ENCODE measurements at places on chromosomes 6 and 20. TPM values are rescaled to one million over a fixed set of nuclear protein-coding genes. Genes with fewer than 3 reads are reported as not detected.

EPHA7 gene
- 0.86 TPM for total RNA-seq

HLA-DOB gene
- total RNA-seq, result 0.95 TPM

FNDC1 gene
- total RNA-seq, result 0.44 TPM

LKAAEAR1 gene
- 0.97 TPM for total RNA-seq

CCN6 gene
- total RNA-seq, result not detected

CST1 gene
- not detected for total RNA-seq

GLYATL3 gene
- total RNA-seq, result not detected

JPH2 gene
- 4.6 TPM for total RNA-seq

- no peak for DNase-seq
- H3K36me3 ChIP-seq, result no peaks in the 10 kb centered on the region
- H3K27ac ChIP-seq, result no peak overlapping the region
- H3K4me3 ChIP-seq, result no peak overlapping the region
- no peaks in the 10 kb centered on the region for H3K27me3 ChIP-seq
Observed at GRCh38 chr6:69813508-69813907, 16.7 kb upstream of the LMBRD1 start.

DNA sequence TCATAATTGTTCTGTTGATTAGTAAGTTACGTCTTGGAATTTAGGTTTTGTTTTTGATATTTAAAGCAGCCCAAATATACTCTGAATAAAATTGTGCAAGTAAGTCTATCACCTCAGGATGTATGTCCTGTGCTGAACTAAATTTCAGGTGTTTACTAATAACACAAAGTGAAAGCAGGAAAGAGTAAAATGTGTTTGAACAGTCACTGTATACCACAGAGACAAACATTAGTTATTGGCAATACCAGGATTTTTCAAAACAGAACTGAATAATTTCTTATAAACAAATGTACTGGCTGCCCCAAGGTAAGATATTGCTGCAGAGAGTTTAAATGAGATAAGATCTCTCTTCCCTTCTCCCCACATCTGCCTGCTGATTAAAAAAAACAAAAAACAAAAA, 404.7 kb upstream of the RUNX2 start:
- no peak overlapping the region for H3K27ac ChIP-seq
- DNase-seq, result no peak
- peaks cover 8% of the 10 kb centered on the region for H3K4me1 ChIP-seq
- H3K36me3 ChIP-seq, result no peaks in the 10 kb centered on the region

GRCh38 chr6:149032599-149033405, 284.7 kb upstream of the TAB2 start:
- H3K36me3 ChIP-seq, result no peaks in the 10 kb centered on the region
- no peak overlapping the region for H3K27ac ChIP-seq
- H3K27me3 ChIP-seq, result no peaks in the 10 kb centered on the region
- DNase-seq, result no peak
- no peak overlapping the region for H3K4me3 ChIP-seq
- H3K4me1 ChIP-seq, result no peaks in the 10 kb centered on the region

DNA sequence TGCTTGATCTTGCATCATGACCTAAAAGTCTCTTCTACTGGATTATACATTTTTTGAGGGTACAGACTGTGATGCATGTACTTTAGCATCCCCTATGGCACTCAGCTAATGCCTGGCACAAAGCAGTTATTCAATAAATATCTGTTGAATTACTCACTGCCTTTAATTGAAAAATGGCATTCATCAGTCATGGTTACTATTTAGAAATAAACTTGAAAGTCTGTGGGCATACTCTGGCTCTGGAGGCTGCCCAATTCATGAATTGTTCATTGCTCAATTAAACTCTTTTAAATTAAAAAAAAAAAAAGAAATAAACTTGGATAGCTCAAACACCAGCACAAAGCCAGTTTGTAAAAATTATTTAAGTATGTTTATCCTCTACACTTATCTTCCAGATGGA, 40.0 kb downstream of the HEBP2 start:
- no peak for DNase-seq
- H3K4me1 ChIP-seq, result peaks cover 10% of the 10 kb centered on the region
- H3K36me3 ChIP-seq, result peaks cover 26% of the 10 kb centered on the region
- no peak overlapping the region for H3K4me3 ChIP-seq
- no peaks in the 10 kb centered on the region for H3K27me3 ChIP-seq

- no peak overlapping the region for H3K4me3 ChIP-seq
- no peak for DNase-seq
- H3K27me3 ChIP-seq, result no peaks in the 10 kb centered on the region
- no peaks in the 10 kb centered on the region for H3K4me1 ChIP-seq
Observed at GRCh38 chr6:8831366-8832152, 396.2 kb upstream of the SLC35B3 start.

- no peaks in the 10 kb centered on the region for H3K36me3 ChIP-seq
- H3K27me3 ChIP-seq, result peaks cover 60% of the 10 kb centered on the region
- no peak overlapping the region for H3K4me3 ChIP-seq
- no peak for DNase-seq
- no peak overlapping the region for H3K27ac ChIP-seq
Observed at GRCh38 chr20:49483018-49483695, 689 bp upstream of the KCNB1 start.

GRCh38 chr6:31821301-31822035, 6.1 kb upstream of the HSPA1B start:
- peak overlapping the region; percentile 97 for H3K27ac ChIP-seq
- peak; percentile 86 for DNase-seq
- H3K4me3 ChIP-seq, result peak overlapping the region; percentile 69
- peaks cover 68% of the 10 kb centered on the region for H3K4me1 ChIP-seq
- no peaks in the 10 kb centered on the region for H3K36me3 ChIP-seq
- no peaks in the 10 kb centered on the region for H3K27me3 ChIP-seq

DNA sequence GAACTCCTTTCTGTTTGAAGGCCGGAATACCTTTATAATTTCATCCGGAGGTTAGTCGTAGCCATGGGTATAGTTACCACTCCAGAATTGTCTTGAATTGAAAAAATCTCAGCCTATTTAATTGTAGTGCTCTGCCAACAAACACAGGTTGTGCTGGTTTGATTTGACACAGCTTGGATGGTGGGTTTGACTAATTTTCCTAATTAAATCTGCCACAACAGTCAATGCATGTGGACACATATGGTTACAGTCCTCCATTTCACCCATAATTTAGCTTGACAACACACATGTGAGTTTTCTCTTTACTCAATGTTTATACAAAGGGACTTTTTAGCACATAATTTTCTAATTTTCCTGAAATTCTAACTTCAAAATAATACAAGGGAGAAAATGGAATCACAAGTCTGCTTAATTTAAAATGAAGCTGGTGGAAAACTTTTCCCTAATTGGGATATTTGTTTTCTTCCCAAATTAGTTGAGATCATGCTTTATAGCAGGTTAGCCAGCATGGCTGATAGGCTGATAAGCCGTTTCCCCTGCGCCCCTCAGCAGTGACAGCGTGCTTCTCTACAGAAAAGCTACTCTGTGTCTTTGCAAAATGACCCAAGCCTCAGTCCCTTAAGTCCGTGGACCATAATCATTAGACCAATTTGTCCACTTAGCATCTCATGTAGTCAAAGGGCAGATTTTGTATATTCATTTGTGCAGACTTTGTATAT, 463.5 kb upstream of the FLRT3 start:
- H3K27me3 ChIP-seq, result no peaks in the 10 kb centered on the region
- no peak overlapping the region for H3K4me3 ChIP-seq
- no peak overlapping the region for H3K27ac ChIP-seq
- no peaks in the 10 kb centered on the region for H3K36me3 ChIP-seq
- H3K4me1 ChIP-seq, result no peaks in the 10 kb centered on the region

- peaks cover 4% of the 10 kb centered on the region for H3K4me1 ChIP-seq
- DNase-seq, result no peak
- peak overlapping the region; percentile 80 for H3K27ac ChIP-seq
- peak overlapping the region; percentile 52 for H3K4me3 ChIP-seq
- peaks cover 12% of the 10 kb centered on the region for H3K27me3 ChIP-seq
Observed at GRCh38 chr6:27825025-27825793, 87.0 kb downstream of the OR2B2 start.

GRCh38 chr6:165891320-165891719, 228.3 kb upstream of the PDE10A start:
- no peak for DNase-seq
- no peaks in the 10 kb centered on the region for H3K36me3 ChIP-seq
- no peak overlapping the region for H3K4me3 ChIP-seq
- H3K27ac ChIP-seq, result no peak overlapping the region

GRCh38 chr6:145865595-145865994, 51.0 kb upstream of the FBXO30 start:
- H3K27me3 ChIP-seq, result no peaks in the 10 kb centered on the region
- no peaks in the 10 kb centered on the region for H3K36me3 ChIP-seq

DNA sequence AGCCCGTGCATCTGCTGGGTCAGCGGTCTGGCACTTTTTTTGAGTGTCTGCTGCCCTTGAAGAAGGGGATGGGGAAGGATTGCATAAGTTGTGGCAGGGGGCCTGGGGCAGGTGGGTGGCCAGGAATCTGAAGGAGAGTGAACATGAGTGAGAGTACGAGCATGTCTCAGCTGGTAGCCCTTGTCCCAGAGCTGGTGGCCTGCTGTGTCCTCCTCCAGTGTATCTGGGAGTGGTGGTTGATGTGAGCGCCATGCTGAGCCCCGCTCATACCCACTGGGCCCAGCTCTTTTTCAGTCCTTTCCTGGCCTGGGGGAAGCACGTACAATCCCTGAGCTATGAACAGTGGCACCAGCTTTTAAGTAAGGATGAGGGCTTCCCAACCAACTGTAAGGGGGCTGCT, 136.2 kb upstream of the AGPAT4 start:
- H3K4me1 ChIP-seq, result no peaks in the 10 kb centered on the region
- no peaks in the 10 kb centered on the region for H3K27me3 ChIP-seq
- H3K27ac ChIP-seq, result no peak overlapping the region
- DNase-seq, result no peak

GRCh38 chr6:99790679-99791078, 184.0 kb downstream of the PRDM13 start:
- H3K4me3 ChIP-seq, result no peak overlapping the region
- H3K4me1 ChIP-seq, result no peaks in the 10 kb centered on the region
- no peak for DNase-seq
- no peaks in the 10 kb centered on the region for H3K27me3 ChIP-seq
- H3K36me3 ChIP-seq, result no peaks in the 10 kb centered on the region

GRCh38 chr6:109460161-109460829, 4.7 kb upstream of the MICAL1 start:
- peak overlapping the region; percentile 2 for H3K27ac ChIP-seq
- H3K4me1 ChIP-seq, result peaks cover 37% of the 10 kb centered on the region
- H3K36me3 ChIP-seq, result peaks cover 29% of the 10 kb centered on the region
- no peak overlapping the region for H3K4me3 ChIP-seq
